ENCODE measurements at places on chromosomes 1 and 21.
A peak's percentile ranks its signal among the peaks of the same experiment; 100 is the strongest.

- no peak for DNase-seq
Measured at GRCh38 chr1:235918032-235918431, 51.3 kb upstream of the LYST start.

DNA sequence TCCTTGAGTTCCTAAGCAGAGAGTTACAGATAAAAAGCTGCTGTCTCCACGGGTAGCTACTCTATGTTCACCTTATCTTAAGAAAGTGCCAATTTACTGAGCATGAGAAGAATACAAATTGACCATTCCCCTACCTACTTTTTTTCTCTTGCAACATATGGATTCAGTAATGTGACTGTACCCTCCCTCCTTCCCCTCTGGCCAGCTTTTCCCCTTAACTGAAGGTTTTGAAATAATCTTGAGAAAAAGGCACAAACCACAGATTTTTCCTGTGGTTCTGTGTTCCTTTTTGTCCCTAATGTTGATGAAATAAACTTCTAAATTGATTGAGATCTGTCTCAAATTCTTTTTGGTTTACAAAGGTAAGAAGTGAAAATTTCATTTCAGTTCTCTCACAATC, 2.6 kb upstream of the CD2 start:
- no peak for DNase-seq

DNA sequence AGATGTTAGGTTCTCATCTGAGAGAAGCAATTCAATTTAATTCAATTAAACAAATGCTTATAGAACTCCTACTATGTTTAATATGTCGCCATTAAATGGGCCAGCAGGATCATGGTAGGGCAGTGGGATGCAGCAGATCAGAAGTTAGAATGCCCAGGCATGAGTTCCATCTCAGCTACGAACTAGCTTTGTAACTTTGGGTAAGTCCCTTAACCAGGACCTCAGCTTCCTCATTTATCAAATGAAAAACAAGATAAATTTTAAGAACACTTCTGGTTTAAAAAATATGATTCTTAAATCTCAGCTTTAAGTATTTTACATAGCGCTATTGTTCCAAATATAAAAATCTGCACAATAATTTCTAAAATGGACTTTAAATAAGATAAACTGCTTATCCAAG, 67.5 kb upstream of the GFI1 start:
- no peak for DNase-seq

DNA sequence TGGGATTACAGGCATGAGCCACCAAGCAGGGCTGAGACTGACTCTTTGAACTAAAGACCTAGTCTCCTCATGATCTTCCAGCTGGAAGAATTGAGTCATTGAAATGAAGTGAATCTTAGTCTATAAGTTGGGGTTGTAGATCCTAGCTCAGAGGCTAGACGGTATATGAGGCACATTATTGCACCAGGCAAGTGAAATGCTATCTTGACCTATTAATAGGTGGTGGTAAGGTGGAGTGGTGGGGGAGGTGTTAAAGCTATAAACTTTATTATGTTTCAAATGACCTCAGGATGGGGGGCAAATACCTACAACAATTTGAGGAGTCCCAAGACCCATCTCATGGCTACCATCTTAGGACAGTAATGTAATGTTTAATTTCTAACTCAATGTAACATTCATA, 36.8 kb upstream of the SLC16A1 start:
- DNase-seq, result no peak

GRCh38 chr21:17746920-17747319, 72.2 kb downstream of the C21orf91 start:
- no peak for DNase-seq

DNA sequence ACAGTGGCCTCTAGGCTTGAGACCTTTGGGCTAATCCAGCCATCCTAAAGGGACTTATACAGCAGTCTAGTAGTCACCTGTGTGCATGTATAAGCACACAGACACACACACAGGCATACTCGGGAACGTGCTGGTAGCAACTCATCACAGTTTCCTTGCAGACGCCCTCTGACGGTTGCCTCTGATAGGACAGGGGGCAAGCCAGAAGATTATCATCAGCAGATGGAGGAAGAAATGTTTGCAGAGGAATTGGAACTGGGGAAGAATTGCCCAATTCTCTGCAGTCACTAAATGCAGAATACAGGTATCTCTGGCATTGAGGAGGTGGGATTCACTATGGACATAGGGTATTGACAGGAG, 222.2 kb downstream of the C1orf94 start:
- DNase-seq, result no peak

- DNase-seq, result no peak
Measured at GRCh38 chr1:207988326-207989165, 77.6 kb upstream of the CD34 start.

- DNase-seq, result no peak
Measured at GRCh38 chr21:15498455-15498854, 231.3 kb upstream of the USP25 start.

DNA sequence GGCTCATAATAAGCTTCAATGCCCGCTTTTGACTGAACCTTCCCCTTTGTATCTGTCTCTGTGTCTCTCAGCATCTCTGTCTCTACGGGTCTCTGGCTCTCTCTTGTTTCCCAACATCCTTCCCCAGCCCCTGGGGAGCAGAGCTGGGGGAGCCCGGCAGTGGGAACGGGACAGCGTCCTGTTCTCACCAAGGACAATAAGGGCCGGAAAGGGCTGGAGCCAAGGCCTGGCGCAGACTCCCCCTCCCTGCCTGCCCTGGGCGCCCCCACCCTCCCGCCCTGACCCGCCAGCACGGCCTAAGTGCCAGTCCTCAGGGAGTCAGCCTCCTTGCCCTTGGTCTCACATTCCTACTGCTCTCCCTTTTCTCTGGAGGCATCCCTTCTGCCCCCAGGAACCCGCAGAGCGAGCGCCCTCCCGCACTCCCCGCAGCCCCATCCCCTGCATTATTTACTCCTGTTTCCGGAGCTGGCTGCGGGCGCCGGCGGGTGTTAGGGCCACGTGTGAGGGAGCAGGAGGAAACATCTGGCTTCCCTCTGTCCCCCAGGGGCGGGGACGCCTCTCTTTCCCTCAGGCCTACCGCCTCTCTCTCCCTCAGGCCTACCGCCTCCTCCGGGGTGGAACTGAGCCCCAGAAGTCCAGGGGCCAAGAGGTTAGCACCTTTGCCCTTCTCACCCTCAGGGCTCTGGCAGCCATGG, 6.5 kb downstream of the KRTCAP2 start:
- peak; percentile 82 for DNase-seq

- DNase-seq, result no peak
Measured at GRCh38 chr1:13482600-13482999, 31.2 kb downstream of the LRRC38 start.

GRCh38 chr21:42820616-42821465, 58.5 kb downstream of the WDR4 start:
- no peak for DNase-seq

- no peak for DNase-seq
Measured at GRCh38 chr1:159647616-159648015, 60.0 kb downstream of the APCS start.

GRCh38 chr1:179510038-179510437, 65.7 kb downstream of the NPHS2 start:
- DNase-seq, result no peak

DNA sequence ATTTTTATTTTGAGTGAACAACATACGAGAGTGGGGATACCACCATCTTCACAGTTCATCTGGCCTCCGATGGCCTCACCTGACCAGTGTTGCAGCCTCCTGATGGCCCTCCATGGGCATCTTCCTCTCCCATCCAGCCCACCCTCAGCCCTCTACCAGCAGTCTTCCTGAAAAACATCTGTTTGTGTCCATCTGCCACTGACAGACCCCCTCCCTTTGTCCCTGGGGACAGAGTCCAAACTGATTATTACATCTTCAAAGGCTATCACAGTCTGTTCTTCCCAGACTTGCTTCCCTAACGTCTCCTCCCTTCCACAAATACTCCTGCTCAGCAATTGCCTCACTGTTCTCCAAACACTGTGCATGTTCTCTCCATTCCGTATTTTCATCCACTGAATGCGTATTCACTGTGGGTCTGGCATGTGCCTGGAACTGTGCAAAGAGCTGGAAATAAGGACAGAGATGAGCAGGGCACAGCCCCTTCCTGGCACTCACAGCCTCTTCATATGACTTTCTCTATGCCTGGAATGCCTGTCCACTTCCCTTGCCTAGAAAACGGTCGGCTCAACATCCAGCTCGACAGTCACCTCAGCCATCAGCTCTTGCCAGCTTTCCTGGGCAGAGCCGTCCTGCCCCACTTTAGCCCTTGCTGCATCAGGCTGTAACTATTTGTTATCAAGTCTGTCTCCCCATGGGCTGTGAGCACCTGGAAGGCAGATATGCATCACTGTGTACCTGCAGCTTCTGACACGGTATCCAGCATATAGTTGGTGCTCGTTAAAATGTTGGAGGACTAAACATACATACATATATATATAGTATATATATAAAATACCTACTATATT, 8.3 kb upstream of the ATF3 start:
- no peak for DNase-seq
